Stromal cell of bone marrow (primary cell): ENCODE measurements at places on chromosomes 11 and 22.

DNA sequence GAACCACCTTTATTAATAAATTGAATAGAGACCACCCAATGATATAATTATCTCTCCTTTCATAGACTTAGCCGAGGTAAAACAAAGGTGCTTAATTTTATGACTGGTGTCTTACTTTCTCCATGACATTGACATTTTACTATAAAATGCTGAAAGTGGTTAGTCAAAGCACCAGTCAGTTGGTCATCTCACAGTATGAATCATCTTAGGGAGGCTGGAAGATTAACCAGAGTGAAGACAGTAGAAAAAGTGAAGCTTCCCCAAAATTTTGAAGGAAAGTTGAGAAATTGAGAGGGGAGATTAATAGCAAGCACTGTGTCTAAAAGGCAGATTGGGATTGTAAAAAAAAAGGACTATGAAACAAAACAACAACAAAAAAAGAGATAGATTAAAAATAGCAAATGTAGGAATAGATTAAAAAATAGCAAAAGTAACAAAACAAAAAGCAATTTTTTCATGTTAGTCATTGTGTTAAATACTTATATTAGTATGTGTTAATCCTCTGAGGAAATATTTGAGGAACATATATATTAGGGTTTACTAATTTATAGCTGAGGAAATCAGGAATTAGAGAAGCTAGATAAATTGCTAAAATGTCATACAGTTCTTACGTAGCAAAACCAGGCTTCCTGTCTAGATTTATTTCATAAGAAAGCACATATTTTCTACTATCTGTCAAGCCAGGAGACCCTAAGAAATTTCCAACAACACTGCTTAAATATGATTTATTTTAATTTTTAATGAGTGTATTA lies 557.3 kb upstream of the ANO5 start:
- no peak for DNase-seq

DNA sequence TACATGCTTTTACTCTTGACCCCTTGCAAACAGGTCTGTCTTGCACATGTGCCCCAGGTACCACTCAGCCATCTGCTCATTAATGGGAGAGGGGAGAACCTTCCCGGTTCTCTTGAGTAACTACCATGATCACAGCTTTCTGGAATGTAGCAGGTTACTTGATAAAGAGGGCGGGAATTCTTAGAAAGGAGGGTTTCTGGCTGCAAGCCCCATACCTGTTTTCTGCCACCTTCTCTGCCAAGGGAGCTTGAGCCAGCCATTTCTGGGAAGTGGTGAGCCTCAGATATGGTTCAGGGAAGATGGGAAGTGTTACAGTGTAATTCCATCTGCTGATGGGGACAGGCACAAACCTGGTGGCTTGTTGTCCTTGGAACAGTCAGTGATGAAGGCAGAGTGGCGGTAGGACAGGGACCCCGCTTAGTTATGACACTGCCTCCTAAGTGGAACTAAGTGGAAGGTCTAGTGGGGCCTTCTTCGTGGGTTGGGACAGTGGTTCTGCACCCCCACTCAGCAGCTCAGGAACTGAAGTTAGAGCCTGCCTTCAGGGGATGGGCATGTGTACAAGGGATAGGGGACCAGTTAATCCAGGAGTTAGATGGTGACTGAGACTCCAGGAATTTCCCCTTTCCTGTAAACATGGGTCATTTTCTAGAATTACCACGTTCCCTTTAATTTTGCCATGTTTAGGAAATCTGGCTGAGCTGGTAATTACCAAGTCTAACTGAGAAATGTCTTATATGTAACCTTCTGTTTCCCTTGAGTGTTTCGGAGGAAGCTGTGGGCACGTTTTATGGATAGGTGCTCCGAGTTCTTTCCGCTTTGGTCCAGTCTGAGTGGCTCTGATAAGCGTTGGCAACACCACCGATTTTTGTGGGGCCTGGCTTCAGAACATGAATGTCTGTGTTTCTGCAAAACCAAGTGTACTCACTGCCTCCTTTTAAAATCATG lies 35.3 kb downstream of the BCR start:
- no peak for DNase-seq

- no peak for DNase-seq
Measured at GRCh38 chr22:41927813-41928212, 1.2 kb upstream of the TNFRSF13C start.

- no peak for DNase-seq
Measured at GRCh38 chr11:33273656-33274055, 16.5 kb downstream of the HIPK3 start.

GRCh38 chr11:96309016-96309642 lies 33.9 kb downstream of the MAML2 start:
- no peak for DNase-seq

- DNase-seq: no peak
Measured at GRCh38 chr11:118659953-118660680, 19.3 kb downstream of the TREH start.

- no peak for DNase-seq
Measured at GRCh38 chr22:23500508-23501260, 79.4 kb downstream of the IGLL1 start.
